Activated CD4-positive, CD25-positive, alpha-beta regulatory T cell treated with anti-CD3 and anti-CD28 coated beads, Interleukin-2, amount 50 U/mL, for 24 hours (primary cell): ENCODE measurements at places on chromosomes 5 and 9.
A peak's percentile ranks its signal among the peaks of the same experiment; 100 is the strongest.

GRCh38 chr9:70479880-70480291 is 65.4 kb upstream of the KLF9 start:
- ATAC-seq, result no peak

- no peak for ATAC-seq
These were observed 142.6 kb downstream of the MED10 start for GRCh38 chr5:6235726-6236125.

- no peak for ATAC-seq
These were observed 1.5 kb upstream of the LYSMD3 start for GRCh38 chr5:90530736-90531487.

GRCh38 chr5:55899344-55899743 is 48.2 kb downstream of the IL31RA start:
- no peak for ATAC-seq

GRCh38 chr5:61732369-61732768 is 400.3 kb downstream of the ZSWIM6 start:
- no peak for ATAC-seq

DNA sequence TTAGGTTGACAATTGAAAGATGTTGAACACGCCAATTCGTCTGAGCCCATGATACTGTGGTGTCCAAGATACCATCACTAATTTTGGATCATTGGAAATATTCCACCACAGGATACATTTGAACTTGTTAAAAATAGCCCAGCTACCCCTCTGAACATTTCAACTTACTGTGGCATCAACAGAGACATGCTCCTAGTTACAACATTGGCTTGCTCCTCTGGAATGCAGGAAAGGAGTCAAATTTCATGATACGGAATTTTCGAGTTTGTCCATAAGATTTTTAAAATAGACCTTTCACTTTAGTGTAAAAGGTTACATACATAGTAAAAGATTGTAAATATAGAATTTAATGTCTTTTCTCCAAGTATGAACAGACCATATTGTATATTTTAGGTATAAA is 12.8 kb downstream of the SEMA5A start:
- no peak for ATAC-seq

DNA sequence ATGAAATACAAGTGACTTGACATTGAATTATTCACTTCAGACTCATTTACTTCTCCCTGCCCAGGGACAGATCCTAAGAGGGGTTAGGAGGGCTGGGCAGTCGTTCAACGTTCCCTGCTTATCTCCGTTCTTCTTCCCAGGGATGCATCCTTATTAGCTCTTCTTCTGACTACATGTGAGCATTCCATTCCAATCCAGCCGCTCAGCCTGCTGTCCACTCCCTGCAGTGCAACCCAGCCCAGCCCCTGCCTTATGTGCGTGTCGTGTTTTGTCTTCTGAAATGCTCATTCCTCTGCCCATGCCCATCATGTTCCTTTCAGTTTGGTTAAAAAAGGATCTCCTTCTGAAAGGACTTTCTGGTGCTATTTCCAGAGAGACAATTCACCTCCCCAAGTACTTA is 64.7 kb upstream of the PALM2AKAP2 start:
- ATAC-seq, result no peak

DNA sequence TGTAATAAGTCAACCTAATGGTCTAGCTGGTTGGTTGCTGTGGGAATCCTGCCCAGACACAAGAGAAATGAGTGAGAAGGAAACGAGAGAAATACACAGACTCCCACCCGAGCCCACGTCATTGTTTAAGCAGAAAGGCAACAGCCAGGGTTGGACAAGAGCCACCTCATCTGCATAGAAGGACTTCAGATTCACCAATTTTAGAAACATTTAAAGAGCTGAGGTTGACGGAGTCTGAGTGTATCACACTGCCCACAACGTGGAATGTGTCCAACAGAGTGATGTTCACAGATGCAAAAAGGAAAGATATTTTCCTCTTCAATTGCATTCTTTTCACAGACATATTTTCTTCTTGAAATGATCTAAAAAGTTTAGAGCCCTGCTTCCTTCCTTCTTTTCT is 349.5 kb downstream of the AGTPBP1 start:
- no peak for ATAC-seq

DNA sequence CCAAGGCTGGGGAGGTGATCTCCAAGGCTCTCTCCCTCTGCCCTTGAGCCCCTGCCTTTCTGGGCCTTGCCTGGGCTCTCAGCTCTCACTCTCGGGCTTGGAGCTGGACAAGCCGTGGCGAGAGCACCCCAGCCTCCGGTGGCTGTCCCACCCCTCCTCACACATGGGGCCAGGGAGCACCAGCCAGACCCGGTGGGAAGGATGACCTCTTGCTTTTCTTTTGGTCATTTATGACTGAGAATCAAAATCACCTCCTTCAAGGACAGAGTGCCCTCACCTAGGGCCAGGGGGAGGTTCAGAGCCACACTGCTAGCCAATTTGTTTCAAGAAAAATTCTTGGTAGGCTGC is 14.1 kb downstream of the TCF7 start:
- ATAC-seq, result no peak

- ATAC-seq, result no peak
These were observed 414.5 kb upstream of the ZNF608 start for GRCh38 chr5:125160787-125161502.

GRCh38 chr5:115859378-115859777 is 17.6 kb downstream of the AP3S1 start:
- ATAC-seq, result no peak

DNA sequence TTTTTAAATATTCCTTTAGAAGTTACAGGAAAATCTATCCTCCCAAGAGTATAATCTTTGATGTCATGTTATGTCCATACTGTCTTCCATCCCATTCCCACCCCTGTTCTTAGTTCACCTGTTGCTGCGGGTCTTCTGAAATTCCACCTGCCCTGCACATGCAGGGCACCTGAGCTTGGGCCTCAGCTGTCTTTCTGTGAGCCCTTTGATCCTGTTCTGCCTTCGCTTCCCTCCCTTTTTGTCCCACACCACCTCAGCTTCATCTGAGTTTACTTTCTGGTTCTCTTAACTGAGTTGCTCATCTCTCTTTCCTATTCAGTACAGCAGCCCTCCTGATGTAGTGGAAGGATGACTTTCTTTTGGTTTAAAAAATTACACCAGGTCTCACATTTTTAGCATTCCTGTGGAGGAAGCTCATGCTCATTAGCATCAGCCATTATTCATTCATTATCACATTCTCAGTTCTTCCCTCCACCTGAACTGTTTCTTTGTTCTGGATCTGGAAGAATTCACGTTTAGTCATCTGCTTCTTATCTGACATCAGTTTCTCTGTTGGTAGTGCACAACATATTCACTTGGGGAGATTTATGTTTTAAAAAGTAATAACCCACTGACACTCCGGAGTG is 211.0 kb downstream of the ADCY2 start:
- no peak for ATAC-seq

DNA sequence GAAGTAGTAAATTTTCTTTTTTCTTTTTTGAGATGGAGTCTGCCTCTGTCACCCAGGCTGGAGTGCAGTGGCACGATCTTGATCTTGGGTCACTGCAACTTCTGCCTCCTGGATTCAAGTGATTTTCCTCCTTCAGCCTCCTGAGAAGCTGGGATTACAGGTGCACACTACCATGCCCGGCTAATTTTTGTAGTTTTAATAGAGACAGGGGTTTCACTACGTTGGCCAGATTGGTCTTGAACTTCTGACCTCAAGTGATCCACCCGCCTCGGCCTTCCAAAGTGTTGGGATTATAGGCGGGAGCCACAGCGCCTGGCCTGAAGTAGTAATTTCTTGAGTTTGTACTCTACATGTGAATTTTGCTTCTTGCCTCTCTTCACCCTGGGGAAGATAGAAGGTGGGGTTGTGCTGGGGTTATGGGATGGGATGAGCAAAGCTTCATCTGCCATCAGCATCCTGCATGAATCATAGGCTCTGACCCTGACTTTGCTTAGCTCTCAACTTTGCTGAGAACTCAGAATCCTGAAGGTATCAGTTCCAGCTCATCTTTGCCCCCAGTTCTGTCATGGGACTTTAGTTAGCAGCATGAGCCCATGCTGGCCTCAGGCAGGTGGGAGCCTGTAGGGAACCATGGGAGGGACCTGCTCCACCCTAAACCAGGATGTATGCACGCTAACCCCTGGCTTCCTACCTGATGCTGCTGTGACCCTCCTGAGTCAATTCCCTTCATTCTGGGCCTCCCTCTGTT is 9.3 kb upstream of the CCL21 start:
- ATAC-seq, result no peak

- ATAC-seq, result no peak
These were observed 19.3 kb upstream of the PPP2CA start for GRCh38 chr5:134245101-134245604.

DNA sequence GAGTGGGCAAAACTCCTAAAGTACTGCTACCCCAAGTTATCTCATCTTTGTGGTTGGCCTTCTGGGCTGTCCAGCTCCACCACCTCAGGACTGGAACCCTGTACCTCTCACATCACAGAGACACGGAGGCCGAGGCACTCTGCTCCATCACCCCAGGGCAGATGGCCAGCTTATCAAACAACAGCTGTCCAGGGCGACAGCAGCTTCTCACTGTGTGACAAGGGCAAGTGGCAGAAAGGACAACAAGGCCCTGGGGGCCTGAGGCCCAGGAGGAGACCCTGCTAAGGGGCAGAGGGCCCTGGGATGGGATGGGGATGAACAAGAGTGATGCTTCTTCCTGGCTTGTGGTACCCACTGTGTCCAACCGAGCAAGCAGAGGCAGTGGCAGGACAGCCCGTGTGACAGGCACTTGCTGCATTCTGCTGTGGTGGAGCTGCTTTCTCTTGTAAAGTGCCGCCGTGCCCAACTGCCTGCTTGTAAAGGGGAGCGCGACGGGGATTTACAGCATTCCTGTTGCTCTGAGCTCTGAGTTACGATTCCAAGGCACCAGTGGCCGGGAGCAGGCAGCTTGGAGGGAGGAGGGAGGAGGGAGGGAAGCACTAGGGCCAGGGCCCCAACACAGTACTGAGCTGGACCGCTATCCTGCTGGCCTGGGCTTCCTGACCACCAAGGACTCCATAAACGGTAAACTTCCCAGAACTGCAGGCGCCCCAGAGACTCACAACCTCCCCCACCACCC is 71.2 kb downstream of the SHB start:
- no peak for ATAC-seq

- no peak for ATAC-seq
These were observed 86.7 kb upstream of the ALDH1A1 start for GRCh38 chr9:73039271-73040263.

- no peak for ATAC-seq
These were observed 220.3 kb upstream of the GAS1 start for GRCh38 chr9:87167582-87167981.

- no peak for ATAC-seq
These were observed 272.7 kb upstream of the PANK3 start for GRCh38 chr5:168851902-168852321.

- ATAC-seq, result no peak
These were observed 663.8 kb upstream of the CDH9 start for GRCh38 chr5:27701931-27702903.

DNA sequence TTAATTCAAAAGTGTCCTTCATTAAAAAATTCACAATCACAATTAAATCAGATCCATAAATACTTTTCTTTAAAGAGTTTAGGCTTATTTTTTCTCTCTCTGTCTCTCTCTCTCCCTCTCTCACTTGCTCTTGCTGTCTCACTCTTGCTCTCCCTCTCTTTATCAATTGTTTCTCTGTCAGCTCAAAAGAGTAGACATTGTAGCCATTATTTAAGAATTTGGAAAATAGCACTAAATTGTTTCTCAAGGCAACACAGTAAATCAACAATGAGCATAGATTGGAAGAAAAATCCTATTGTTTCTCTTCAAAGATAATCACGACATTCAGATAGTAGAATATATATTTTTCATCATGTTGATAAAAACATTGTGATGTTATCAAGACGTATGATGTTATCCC is 1114.0 kb downstream of the PTPRD start:
- no peak for ATAC-seq

DNA sequence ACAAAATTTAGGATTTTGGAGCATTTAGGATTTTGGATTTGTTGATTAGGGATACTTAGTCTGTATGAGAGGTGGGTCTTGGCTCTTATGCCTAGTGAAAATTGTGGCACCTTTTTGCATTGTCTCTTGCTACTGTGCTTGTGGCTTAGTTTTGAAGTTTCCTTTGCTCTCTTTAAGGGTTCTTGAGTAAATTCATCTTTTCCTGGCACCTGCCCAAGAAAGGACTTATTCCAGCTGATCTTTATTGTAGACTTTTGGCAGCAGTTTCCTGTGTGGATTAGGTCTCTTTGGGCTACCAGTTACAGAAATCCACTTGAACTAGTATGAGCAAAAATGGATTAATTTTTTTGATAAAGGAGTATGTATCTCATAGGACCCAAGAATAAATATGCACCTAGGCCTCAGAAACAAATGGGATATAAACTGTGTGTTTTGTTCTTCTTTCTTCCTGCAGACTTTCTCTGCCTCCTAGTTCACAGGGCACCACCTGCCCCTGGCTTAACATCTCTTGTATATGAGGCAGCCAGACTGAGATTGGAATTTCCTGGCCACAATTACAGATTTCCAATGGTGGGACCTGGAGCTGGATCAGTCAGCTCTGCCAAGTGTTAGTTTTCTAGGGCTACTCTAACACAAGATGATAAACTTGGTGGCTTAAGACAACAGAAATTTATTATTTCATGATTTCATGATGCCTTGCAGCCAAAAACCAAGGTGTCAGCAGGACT is 44.6 kb downstream of the FOCAD start:
- ATAC-seq, result no peak

GRCh38 chr9:120659209-120659608 is 55.1 kb downstream of the MEGF9 start:
- no peak for ATAC-seq

DNA sequence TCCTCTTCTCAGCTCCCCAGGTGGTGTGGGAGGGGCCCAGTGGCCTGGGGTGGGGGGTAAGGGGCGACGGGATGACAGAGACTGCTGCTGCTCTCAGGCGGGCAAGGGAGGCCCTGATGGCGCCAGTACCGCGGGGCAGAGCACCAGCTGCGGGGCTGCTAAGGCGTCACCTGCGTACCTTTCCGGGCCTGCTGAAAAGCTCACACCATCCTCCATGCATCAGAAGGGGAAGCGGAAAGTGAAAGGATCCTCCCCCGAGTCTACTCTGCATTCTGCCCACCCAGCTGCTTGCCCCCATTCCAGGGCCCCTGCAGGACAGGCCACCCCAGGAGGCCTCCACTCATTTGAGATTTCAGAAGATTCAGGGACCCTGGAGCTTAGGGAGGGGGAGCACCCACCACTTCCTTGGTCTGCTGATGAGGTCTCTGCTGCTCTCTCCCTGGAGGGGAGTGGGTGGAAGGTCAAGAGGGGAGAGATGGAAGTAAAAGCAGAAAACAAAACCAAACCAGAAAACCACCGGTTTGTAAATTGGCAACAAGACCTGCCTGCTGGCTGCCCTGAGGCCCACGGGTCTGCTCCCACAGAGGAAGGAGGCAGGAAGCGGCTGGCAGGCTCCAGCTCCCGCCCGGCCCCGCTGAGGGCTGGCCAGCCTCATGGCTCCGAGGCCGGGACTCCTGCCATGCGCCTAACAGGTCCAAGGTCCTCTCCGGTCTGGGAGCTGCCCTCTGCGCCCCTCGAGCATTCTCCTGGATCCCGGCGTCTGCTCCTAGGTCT is 33.6 kb downstream of the PRRT1B start:
- peak; percentile 81 for ATAC-seq

DNA sequence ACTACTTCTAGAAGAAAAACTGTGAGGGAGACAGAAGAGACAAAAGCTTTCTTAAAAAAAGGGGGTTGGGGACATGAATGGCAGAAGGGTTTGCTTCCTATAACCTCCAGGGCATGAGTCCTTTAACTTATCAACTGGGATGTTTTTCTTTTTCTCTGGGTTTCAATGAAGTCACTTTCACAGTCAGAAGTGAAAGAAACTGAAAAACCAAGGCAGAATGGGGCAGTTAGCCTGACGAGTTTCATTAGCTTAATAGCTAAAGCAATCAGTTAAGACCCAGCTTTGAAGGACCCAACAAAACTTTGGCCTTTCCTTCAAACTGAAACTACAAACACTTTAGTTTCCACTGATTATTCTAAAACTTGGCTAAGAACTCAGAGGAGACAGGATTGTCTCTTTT is 4.6 kb upstream of the OR13C8 start:
- ATAC-seq, result no peak
